ENCODE measurements at places on chromosomes 7 and 10.

DNA sequence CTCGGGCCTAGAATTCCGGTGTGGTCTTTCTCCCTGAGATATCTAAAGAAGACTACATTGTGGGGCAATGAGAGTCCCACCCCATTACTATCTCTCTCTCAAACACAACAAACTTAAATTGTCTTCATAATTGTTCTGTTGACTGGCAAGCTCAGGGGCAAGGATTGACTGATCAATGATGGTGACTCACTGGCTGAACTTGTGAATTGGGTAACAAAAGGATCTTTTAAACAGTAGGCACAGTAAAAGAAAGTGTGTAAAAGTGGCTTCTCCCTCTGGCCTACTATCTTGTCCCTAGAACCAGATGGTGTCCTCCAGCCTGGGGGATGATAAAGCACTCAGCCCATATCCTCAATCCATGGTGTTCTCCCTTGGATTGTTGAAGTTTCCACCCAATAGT lies 63.1 kb upstream of the RAPGEF5 start:
- no peak for DNase-seq

DNA sequence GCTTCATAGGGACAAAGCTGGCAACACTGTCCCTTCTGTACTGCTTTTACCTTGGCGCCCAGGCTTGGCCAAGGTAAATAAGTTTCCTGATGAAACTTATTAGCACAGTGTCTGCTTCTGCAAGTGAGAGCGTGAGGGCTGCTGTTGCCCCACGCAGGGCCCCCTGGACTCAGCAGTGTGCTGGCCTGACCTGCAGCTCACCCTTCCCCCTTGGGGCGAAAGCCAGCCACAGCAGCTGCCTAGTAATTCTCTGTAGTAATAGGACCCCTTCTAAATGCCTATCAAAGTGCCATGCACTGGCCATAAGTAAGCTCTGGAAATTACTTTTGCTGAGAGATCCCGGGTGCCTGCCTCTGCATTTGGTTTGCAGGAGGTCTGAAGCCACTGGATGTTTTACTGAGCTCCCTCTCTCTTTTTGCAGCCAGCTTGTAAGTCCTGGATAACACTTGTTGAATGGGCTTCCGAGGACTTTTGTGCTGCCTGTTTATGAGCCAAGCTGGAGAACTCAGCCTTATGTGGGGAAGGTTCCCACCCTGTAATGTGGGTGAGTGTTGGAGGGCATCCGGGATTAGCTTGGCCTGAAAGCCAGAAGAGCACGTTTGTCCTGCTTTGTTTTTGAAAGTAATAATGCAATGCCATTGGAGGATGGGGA lies 293.9 kb downstream of the C7orf25 start:
- DNase-seq, result no peak

GRCh38 chr10:21757185-21757901 lies 223.3 kb downstream of the MLLT10 start:
- DNase-seq, result no peak

DNA sequence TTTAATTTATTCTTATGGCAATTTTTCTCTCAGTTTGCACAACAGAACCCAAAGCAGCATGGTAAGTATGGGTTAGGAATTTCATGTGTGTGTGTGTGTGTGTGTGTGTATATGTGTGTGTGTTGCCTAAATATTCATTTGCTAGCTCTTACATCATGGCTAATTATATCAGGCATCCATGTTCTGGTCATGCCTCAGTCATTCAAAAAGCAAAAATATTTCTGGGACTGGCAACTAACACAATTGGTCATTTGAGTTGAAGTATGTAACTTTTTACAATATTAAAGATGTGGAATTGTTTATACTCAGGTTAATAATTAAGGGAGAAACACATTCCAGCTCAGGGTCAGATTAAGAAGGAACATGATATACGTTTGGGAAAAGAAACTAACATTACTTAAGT lies 67.6 kb upstream of the PHYHIPL start:
- DNase-seq, result no peak

GRCh38 chr7:134191876-134192275 lies 64.7 kb downstream of the LRGUK start:
- no peak for DNase-seq

DNA sequence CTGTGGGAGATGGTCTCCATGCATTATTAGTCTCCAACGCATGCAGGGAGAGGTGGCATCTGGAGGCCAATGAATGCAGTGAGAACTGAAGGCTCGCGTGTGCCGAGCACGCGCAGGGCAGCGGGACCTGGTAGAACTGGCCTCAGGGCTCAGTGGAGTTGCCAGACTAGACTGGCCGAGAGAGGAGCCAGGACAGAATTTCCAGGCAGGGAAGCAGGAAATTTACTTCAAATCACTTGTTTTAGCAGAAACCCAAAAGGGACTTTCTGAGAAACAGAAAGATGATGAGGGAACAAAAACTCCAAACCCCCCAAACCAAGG lies 311.0 kb upstream of the IMMP2L start:
- no peak for DNase-seq

DNA sequence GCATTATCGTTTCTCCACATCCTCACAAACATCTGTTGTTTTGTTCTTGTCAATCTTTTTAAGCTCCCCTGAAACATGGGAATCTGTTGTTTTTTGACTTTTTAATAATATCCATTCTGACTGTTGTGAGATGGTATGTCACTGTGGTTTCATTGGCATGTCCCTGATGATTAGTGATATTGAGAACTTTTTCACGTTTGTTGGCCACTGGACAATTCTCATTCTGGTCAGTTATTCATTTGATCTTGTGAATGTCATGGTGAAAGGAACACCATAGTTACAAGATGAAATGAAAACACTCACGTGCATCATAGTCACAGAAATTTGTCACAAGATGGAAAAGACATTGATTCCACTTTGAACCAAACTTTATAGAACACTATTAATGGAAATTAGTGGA lies 20.5 kb upstream of the SGCE start:
- no peak for DNase-seq

DNA sequence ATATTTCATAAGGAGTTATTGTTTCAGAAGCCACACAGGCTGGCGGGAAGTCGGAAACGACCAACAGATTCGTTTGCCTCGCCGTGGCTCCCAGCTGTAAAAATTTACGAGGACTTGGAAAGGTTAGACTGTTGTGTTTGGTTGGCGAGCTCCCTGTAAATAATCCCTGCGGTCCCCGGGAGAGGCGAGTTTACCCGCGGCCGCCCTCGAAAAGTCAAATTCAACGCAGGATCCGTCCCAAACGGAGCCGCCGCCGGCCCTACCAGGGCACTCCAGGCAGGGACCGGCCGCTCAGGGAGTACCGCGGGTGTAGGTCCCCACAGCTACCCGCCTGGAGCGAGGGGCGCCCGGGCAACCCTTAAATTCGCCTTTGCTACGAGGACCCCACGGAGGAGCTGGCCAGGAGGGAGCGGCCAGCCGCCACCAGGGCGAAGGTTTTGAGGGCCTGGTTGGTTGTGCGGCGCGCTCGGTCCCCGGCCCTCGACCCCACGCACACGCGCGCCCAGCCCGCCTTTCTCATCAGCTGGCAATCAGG lies 726 bp upstream of the HOXA9 start:
- no peak for DNase-seq

DNA sequence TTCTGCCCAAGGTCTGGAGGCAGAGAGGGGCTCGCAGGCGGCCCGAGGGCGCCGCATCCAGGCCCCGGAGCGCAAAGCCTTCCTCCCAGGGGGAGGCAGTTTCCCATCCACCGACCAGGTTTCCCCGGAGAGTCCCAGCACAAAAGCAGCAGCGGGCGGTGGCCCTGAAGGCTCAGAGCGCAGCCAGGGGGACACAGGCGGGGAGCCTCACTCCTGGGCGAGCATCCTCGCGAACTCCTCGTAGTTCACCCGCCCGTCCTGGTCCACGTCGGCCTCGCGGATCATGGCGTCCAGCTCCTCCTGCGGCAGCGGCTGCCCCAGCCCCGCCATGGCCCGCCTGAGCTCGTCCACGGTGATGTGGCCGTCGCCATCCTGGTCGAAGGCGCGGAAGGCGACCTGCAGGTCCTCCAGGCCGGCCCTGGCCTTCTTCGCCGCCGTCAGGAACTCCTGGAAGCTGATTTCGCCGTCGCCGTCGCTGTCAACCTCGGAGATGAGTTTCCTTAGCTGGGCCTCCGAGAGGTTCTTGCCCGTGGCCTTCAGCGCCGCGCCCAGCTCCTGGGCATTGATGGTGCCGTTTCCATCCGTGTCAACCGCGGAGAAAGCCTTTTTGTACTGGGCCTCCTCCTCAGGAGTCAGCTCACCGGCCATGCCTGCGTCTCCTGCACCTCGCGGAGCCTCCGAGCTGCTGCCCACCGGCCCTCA lies 428 bp downstream of the CALML5 start:
- no peak for DNase-seq

Data from activated T-cell treated with anti-CD3 and anti-CD28 coated beads for 24 hours (primary cell).